ENCODE measurements at places on chromosomes 5 and 9.

DNA sequence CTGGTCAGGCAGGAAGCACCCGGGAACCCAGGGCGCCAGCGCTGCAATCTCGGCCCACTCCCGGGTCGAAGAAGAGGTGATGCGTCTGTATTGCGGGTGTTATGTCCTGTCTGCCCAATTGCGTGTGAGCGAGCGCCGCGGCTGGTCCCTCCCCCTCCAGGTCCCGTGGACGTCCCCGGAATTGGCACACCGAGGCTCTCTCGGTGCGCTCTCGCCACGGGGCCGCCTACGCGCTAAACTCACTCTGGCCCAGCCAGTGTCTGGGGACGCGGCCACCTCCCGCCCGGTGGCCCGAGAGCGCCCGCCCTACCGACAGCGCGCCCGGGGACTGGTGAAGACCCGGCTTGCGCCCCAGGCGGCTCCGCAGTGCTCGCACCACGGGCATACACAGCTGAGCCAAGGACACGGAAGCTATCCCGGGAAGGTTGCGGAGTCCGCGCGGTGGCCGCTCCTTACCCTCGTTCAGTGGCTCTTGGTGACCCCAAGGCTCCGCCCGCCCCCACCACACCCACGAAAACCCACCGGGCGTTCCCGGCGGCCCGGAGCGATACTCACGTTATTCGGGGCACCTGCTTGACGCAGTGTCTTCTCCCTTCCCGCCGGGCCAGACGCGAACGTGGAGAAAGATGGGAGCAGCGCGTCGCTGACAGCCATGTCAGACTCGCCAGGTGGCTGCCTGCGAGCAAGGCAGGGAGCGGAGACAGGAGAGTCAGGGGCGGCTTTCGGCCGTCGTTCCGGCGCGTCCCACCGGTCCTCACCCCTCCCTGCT, 1.0 kb downstream of the KLF4 start:
- DNase-seq = peak; percentile 82

- no peak for DNase-seq
These were observed 69.7 kb upstream of the ABL1 start for GRCh38 chr9:130765137-130766020.

GRCh38 chr5:98200726-98201541, 572.5 kb upstream of the RGMB start:
- DNase-seq = no peak

DNA sequence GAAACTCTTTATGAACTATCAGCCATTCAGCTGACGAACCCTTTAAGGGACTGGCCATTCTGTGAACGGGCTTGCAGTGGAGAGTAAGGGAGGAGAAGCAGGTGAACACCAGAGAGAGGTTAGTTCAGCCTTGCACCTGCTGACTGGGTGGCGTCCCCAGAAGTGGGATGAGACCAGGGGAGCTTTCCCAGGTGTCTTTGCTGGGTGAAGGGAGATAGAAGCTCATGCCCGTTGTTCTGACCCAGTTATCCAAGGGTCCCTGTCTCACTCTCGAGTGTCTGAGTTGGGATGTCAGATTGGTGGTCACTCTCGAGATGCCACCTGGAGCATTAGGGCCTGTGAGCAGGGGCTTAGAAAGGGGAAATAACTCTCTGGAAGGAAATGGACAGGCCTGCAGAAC, 68.7 kb downstream of the MSX2 start:
- DNase-seq = no peak

DNA sequence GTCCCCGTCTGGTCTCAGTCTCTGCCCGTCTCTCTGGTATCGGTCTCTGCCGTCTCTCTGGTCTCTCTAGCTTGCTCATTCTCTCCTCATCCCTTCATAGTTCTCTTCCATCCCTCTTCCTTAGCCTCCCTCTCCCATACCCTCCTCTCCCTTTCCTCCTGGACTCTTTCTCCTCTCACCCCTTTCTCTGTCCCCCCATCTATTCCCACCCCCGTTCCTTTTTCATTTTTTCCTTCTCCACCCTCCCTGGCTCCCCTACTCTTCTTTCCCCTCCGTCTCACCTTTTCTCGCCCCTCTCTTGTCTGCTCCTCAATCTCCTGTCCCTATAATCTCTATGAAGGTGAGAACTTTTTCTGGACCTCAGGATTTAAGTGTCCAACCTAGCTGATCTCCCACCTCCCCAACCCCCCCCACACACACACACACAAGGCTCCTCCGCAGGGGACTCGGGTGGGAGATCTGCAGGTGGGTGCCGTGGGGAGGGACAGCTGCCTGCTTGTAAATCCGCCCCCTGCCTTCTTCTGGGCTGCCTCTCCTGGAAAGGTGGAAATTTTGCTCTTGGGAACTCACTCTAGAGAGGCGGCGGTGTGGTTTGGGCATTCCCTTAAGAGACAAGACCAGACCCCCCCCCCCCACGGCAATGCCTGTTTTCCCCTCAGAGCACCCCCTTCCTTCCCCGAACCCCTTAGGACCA, 953 bp downstream of the UBE2QL1 start:
- no peak for DNase-seq

DNA sequence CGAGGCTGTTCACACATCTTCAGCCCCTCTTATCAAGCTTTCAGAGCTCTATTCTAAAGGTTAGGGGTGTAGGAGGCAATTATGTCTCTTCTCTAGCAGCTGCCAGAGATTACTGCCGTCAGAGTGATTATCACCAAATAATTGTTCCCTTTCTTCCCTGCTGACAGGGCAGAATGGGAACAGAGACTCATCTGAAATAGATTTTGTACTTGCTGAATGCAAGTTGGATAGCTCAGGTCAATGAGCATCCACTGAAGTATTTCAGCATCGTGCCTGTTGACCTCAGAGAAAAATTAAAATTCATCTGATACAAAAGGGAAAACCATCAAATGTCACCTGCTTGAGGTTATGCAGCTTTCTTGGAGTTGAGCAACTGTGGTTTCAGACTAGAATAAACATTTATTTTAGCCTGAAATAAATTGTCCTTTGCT, 213.7 kb upstream of the MAP3K1 start:
- no peak for DNase-seq

- DNase-seq = no peak
These were observed 168.1 kb downstream of the GRIA1 start for GRCh38 chr5:153658606-153659005.

- no peak for DNase-seq
These were observed 49.8 kb downstream of the NR6A1 start for GRCh38 chr9:124721109-124721906.

GRCh38 chr9:88075966-88076285, 62.3 kb downstream of the SPATA31C2 start:
- DNase-seq = no peak

GRCh38 chr5:39713250-39713916, 288.6 kb upstream of the DAB2 start:
- no peak for DNase-seq

- no peak for DNase-seq
These were observed 480.0 kb downstream of the CCDC171 start for GRCh38 chr9:16032799-16033198.

DNA sequence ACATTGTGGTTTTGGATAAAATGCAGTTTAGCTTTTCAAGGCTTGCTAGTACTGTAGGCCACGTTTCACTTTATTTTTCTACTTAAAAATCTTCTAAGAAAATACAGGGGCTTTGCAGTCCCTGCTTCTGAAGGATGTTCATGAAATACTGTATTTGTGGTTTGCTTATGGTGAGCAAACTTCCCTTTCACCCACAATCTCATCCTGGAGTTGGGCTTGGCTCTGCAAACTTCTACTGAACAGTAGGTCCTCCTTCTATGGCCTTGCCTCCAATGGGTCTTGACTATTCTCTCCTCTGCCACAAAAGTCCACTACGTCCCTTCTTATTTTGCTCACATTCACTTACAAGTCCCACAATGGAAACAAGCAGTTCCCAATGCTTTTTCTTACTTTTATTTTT, 502.7 kb upstream of the KLF4 start:
- DNase-seq = no peak

GRCh38 chr5:34787035-34787434, 51.9 kb upstream of the TTC23L start:
- no peak for DNase-seq

GRCh38 chr5:124692324-124692723, 54.1 kb downstream of the ZNF608 start:
- DNase-seq = no peak

- no peak for DNase-seq
These were observed 11.4 kb upstream of the IFNA14 start for GRCh38 chr9:21251190-21251589.

DNA sequence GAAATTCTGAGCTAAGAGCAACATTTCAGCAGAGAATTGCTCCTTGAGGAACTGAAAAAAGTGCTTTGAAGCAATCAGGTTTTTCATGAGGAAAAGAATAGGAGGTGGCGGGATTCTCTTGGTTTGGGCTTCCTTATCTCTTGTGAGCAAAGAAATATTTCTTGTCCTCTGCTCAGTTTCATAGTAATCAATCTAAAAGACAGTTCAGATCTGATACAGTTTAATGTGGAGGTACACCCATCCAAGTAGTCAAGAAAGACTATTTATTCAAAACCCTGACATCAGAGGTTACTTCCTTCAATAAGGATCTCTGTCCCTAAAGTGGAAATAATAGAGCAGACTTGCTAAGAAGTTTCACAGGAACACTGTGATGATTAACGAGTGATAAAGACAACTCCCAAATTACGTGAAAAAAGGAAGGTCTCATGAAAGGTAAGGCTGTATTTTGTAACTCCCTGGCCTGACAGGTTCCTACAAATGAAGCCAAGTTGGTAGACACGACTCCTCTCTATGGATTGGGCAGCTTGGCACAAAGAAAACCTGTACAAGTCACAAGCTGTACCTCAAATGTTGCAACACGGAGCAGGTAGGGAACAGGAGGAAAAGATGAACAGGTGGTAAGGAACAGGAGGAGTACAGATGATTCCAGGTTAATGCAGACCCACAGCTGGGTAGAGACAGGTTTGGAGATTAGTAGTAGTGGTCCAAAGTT, 94.1 kb downstream of the SUSD1 start:
- peak; percentile 23 for DNase-seq

GRCh38 chr5:173099461-173099860, 43.3 kb downstream of the CREBRF start:
- no peak for DNase-seq

DNA sequence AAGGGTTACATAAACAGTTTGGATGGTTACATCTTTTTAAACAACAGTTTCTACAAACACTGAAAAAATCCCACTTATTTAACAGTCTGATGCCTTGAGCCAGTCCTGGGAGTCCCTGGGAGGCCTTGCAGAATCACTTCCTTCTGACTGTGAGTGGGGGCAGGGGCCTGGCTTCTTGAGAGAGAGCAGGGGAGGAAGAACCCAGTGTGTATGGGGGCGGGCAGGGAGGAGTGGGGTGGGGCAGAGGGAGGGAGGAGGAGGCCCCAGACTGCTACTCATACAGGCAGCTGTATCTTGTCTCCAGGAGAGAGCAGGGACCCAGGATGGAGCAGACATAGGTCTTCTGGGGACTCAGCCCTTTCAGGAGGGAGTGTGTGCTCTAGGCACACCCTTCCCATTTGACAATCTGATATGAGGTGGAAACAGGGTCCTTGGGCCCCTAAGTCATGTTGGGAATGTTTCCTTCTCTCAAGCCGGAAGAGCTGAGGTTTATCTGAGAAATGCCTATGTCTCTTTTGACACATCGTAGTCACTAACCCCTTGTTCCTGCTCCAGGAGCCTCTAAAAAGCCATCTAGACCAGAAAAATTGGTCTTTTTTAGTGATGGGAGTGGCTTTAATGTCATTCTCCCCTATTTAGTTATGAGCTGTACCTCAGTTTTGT, 52.8 kb downstream of the IRF1 start:
- DNase-seq = peak; percentile 70

- no peak for DNase-seq
These were observed 45.3 kb downstream of the SLC22A5 start for GRCh38 chr5:132414634-132415378.

DNA sequence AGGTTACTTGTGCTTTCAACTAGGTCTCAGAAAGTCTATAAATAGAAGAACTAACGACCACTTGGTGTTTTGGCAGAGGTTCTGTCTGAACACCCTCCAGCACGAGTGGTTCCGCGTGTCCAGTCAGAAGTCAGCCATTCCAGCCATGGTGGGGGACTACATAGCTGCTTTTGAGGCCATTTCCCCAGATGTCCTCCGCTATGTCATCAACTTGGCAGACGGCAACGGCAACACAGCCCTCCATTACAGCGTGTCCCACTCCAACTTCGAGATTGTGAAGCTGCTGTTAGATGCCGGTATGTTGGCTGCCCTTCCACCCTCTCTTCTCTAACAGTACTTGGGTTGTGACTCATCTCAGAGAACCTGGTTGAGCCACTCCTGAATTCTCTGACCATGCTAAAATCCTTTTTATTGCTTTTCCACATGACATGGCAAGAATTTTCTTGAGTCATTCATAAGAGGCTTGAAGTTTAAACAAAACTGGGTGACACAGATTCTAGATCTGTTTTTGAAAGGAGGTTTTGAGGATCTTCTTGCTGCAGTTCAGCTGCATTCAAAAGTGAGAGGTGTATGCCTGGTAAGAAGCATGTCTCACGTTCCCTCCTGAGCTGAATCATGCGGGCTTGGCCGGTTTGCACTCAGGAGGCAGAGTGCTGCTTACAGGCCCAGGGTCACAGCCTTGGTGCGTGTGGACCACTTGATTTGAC, 103.1 kb upstream of the DMRT1 start:
- no peak for DNase-seq

GRCh38 chr9:131011274-131012022, 2.5 kb downstream of the LAMC3 start:
- peak; percentile 78 for DNase-seq

DNA sequence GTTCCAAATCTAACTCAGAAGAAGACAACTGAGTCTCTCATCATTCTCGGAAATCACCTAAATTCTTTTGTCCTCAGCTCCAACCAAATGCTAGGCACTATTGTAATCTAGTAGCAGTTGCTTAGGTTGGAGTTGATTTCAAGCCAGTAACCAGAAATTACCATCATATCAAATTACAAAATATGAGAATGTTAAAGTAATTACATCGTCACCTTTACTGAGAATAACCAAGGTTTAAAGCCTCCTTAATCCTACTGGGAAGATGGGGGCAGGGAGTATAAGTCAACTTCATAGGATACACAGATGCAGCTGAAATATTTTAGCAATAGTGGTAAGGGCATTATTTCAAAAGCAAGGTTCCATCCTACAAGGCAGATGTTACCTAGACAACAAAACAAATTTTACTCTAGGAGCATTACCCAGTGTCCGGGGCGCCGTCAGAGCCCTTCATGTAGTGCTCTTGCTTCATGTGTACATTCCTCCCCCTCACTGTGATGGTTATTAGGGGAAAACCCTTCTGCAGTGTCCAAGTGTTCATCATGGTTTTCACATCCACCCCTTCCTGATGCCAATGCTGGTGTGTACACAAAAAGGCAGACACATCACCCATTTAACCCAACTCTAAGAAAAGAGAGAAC, 19.5 kb downstream of the ERAP1 start:
- no peak for DNase-seq

GRCh38 chr9:4222357-4222756, 77.5 kb downstream of the GLIS3 start:
- no peak for DNase-seq

DNA sequence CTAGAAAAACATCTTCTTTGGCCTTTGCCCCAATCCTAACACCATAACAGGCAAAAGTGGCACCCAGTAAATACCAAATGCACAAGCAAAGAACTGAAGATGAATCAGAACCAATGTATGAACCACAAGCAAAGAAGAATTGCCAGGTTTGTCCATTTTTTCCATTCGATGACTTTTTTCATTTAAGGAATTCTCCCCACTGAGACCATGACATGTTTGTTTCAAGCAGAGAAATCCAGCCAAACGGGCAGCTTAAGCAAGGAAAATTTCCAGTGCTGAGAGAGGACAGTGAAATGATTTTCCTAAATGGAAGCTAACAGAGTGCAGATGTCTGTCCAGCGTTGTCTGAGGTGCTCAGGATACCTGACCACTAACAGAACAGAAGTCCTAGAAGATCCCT, 203.7 kb downstream of the ADAMTS12 start:
- no peak for DNase-seq

GRCh38 chr5:137914758-137915157, 25.5 kb downstream of the PKD2L2 start:
- no peak for DNase-seq

Data from adrenal gland (tissue), 19 donors.